ENCODE measurements at places on chromosomes 7 and 10.

DNA sequence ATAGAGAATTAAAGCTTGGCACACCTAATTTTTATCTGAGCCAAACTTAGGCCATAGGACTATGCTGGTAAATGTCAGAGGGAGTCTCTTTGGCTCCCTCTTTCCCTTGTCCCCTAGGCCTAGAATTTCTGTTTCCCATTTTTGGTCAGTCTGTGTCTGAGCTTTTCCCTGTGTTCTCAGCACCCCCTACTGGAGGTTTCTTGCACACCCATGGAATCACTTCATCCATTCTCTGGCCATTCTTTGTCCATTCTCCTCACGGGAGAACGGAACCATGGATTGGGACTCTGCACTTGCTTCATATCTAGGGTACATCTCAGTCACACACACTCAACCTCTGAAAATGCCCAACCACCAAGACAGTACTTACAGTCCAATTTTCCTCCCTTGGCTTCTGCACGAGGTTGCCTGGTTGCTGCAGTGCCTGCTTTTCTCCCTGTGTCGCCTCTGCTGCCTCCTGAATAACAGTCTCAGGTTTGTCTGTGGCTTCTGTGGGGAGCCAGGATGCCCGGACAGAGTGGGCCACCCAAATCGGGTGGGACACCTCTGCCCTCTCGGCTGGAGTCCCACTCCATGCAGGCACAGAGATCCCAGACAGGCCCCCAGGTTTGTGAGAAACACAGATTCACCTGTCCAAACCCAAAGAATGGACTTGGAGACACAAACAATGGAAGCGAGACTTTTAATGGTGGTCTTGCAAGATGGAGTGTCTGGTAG, 35.1 kb upstream of the DNAH11 start:
- peak; percentile 34 for DNase-seq

DNA sequence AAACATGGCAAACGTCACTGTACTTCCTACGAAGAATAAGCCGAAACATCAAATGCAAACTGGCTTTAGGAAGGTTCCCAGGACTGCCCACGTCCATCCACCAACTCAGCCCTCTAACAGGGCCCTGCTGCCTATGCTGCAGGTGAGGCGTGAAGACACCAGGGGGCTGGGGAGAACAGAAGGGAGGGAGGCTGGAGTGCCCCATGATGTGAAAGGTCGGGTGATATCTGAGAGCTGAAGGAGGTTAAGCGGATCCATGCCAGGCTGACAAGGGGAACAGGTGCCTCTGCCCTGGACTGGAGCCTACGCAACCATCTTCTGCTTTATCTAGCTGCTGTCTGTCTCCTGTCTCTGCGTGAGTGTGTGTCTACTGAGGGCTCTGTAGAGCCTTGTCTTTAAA, 40.2 kb upstream of the ATP6V0A4 start:
- no peak for DNase-seq

- no peak for DNase-seq
Measured at GRCh38 chr10:60960913-60961312, 16.9 kb upstream of the RHOBTB1 start.

DNA sequence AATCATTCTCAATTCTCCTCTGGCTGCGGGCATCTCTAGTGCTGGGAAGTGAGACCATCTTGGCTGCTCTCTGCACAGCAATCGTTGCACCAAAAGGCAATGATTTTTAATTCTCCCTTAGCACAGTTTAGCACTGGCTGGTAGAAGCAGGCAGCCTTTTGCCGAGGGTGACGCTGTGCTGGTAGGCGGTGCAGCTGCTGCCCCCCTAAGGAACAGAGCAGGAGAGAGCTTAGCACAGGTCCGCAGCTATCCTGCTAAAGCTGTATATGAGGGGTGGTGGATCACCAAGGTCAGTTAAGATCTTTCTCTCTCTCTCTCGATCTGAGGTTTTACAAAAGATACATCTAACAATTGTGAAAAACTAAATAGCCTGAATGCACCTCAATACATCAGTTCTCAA, 390.1 kb downstream of the GATA3 start:
- no peak for DNase-seq

Measured in HepG2 (cell line).